ENCODE measurements at places on chromosomes 3 and 15. TPM values are rescaled to one million over a fixed set of nuclear protein-coding genes. Genes with fewer than 3 reads are reported as not detected.

PLCL2 gene
- 14.0 TPM for polyA plus RNA-seq

PLAAT1 gene
- 21.4 TPM for polyA plus RNA-seq

DCP1A gene
- 8.7 TPM for polyA plus RNA-seq

DUOX2 gene
- polyA plus RNA-seq = 0.01 TPM

DNA sequence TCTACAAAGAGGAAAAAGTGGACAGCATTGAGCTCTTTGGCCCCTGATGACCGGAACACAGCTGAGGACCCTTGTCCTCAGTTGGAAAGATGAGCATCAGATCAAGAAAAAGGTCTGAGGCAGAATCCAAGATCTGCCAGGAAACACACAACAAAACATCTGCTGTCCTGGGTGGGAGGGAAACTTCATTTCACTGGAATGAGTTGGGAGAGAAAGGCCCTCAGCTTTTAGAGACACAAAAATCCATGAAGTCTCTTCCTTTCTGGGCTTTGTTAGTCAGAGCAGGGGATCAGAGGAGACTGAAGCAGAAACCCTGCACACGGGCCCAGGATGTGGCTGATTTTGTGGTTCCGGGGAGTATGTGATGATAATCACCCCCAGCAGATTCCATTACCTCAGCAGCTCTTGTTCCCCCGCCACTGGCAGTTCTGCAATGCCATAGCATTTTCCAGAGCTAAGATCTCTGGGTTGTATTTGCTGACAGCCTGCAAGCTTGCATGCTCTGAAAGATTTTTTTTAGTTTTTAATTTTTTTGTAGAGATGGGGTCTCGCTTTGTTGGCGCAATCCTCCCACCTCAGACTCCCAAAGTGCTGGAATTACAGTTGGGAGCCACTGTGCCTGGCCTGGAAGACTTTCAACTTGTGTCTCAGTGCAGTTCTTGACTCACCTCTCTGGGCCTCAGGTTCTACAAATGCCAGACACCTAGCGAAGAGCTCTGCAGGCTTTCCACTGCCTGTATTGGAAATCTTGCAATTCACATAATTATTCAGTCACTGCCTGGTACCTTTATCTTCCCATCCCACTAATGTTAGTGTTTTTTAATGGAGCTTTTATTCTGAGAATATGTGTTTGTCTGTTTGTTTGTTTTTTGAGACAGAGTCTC is 5.8 kb upstream of the TATDN2 start:
- H3K4me1 ChIP-seq = no peaks in the 10 kb centered on the region
- H3K27me3 ChIP-seq = no peaks in the 10 kb centered on the region
- H3K4me3 ChIP-seq = no peak overlapping the region
- H3K36me3 ChIP-seq = no peaks in the 10 kb centered on the region

DNA sequence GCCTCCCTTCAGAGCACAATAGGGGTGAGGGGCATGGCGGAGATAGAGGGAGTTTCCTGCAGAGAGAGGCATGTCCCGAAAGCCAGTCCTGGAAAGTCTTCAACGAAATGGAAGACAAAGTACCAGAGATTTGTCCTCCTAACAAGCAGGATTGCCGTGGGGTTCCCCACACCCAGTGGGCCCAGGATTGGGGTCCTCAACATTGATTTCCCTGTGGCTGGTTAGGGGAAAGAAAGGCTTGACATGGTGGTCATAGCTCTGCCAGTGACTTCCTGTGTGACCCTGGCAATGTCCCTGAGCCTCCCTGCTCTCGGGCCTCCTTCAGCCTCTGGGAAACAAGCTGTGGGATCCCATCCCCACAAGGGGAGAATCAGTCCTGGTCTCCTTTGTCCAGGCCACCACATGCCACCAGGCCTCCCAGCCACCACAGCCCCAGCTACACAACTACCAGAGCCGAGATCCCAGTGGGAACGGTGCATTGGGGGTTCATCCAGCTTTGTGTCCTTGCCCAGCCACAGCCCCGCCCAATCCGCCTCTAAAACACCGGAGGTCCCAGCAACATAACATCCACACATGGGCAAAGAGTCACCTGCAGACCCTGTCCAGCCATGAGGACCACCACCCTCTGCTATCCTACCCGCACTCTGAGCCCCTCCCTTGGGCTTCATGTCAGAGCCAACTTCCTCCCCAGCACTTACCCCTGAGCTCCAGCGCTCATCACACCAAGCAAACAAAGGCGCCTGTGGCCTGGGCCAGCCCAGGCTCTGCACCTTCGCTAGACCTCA is 63.0 kb downstream of the ADAMTS17 start:
- no peak overlapping the region for H3K27ac ChIP-seq

GRCh38 chr15:87154761-87155160 is 1075.1 kb downstream of the AGBL1 start:
- H3K4me1 ChIP-seq = no peaks in the 10 kb centered on the region
- no peak overlapping the region for H3K4me3 ChIP-seq
- H3K27ac ChIP-seq = no peak overlapping the region
- no peak for DNase-seq

DNA sequence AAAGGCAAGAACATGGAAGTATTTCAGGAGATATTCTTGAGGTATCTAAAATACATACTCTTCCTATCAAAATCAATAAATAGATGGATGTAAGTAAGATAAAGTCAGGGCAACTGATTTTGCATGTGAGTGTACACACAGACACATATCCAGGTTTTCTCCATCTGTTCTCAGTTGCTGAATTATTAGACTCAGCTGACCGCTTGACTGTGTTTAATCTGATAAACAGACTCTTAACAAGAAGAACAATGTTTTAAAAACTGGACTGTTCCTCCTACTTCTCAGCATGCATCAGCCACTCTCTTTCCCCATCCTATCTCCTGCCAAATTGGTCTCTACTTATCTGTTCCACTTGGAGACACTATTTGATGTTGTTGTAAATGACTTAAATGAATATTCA is 73.5 kb downstream of the GOLGA8G start:
- peaks cover 14% of the 10 kb centered on the region for H3K27me3 ChIP-seq
- no peak overlapping the region for H3K27ac ChIP-seq
- no peaks in the 10 kb centered on the region for H3K36me3 ChIP-seq
- H3K4me3 ChIP-seq = no peak overlapping the region
- no peaks in the 10 kb centered on the region for H3K4me1 ChIP-seq

DNA sequence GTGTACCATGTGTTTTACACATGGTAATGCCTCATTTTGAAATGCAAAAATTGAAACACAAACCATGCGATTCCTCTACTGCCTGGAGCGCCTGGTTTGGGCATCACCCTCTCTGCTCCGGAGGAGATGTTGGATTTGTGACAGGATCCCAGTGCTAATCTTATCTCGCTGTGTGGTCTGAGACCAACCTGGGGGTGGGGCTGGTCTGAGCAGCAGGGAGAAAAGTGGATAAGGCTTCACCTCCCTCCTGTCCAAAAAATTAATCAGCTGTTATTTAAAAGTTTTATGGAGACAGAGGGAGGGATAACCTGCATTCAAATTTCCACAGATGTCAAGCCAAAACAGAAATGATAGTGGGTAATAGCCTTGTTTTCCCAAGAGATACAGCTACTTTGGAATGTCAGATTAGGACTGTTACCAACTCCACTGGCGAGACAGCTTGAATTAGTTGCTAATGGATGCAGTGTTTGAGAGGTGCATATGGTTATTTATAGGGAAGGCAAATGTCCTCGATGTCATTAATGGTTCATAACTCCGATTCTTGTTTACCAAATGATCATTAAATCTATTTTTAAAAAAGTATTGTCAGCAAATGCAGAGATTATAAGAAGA is 54.0 kb upstream of the SKOR1 start:
- no peak overlapping the region for H3K4me3 ChIP-seq
- no peaks in the 10 kb centered on the region for H3K4me1 ChIP-seq
- H3K27ac ChIP-seq = no peak overlapping the region
- no peaks in the 10 kb centered on the region for H3K27me3 ChIP-seq
- DNase-seq = no peak
- H3K36me3 ChIP-seq = no peaks in the 10 kb centered on the region

DNA sequence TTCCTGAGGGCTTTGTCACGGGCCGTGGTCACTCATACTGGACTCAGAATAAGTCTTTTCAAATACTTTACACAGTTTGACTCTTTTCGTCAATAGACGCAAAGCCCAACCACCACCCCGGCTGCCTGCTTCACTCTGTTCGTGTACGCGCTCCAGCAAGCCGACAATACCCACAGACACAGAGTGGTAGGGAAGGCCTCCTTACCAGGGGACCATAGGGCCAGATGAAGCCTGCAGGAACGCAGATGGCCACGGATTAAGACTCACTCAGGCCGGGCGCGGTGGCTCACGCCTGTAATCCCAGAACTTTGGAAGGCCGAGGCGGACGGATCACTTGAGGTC is 29.7 kb downstream of the EFCAB12 start:
- H3K27ac ChIP-seq = peak overlapping the region; percentile 94
- peaks cover 12% of the 10 kb centered on the region for H3K4me1 ChIP-seq
- DNase-seq = no peak
- H3K36me3 ChIP-seq = no peaks in the 10 kb centered on the region
- H3K4me3 ChIP-seq = peak overlapping the region; percentile 92

GRCh38 chr3:175176556-175176955 is 317.4 kb downstream of the NAALADL2 start:
- H3K4me1 ChIP-seq = no peaks in the 10 kb centered on the region
- H3K27me3 ChIP-seq = no peaks in the 10 kb centered on the region
- no peak for DNase-seq
- no peak overlapping the region for H3K4me3 ChIP-seq
- H3K36me3 ChIP-seq = no peaks in the 10 kb centered on the region
- H3K27ac ChIP-seq = no peak overlapping the region

All from psoas muscle (tissue), 8 donors.